ENCODE measurements at places on chromosomes 11 and 22.
A peak's percentile ranks its signal among the peaks of the same experiment; 100 is the strongest.

DNA sequence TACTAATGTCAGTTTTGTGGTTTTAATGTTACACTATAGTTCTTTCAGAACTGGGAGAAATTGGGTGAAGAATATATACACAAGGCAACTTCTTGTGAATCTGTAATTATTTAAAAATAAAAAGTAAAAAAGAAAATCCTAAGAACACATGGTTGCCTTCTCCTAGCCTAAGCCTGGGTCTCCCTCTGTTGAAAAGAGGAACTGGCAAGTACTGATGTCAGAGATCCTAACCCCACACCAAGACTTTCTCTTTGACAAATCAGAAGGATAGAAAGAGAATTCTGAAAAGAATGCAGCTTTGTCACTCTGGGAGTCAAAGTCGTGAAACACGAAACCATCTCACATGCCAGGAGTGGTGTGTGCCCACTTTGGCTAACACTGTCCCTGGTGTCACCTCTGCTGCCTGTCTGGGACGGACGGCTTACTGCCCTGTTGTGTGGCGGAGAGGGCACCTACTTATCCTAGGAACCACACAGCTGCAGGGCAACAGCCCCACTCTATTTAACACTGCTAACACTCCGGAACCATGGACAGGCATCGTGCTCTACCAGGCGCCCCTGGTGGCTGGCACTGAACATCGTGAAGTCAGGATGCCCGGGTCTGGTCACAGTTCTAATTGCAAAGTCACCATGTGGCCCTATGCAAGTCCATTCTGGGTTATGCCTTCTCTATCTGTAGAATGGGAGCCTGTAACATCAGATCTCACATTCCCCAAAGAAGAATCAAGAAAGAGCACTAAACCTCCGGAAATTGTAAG lies 108.7 kb upstream of the CD82 start:
- no peak for DNase-seq

GRCh38 chr11:30741039-30741550 lies 154.9 kb upstream of the MPPED2 start:
- DNase-seq, result peak; percentile 92

- DNase-seq, result no peak
These were observed 49.5 kb downstream of the MICAL3 start for GRCh38 chr22:17974703-17975372.

- DNase-seq, result no peak
These were observed 4.4 kb downstream of the HINFP start for GRCh38 chr11:119125821-119126220.

- DNase-seq, result no peak
These were observed 119.0 kb downstream of the SLC17A6 start for GRCh38 chr11:22456993-22457762.

GRCh38 chr11:123429336-123429735 lies 733 bp upstream of the GRAMD1B start:
- peak; percentile 87 for DNase-seq
